ENCODE measurements at places on chromosomes 7 and 10.

DNA sequence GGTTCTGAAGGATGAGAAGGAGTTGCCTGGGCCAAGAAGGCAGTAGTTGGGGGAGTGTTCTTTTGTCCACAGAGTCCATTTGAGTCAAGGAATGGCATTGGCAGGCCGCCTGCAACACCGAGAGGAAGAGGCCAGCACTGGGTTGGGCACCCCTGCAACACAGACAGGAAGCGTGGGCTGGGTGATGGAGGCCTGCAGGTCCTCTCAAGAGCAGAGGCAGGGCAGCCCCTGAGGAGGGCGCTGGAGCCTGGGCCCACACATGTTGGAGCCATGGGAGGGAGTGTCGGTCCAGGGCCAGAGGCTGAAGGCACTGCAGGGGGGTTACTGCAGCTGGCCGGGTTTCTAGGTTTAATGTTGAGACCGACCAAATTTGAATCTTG, 137.3 kb downstream of the PTPN20 start:
- no peak overlapping the region for H3K27ac ChIP-seq
- no peaks in the 10 kb centered on the region for H3K4me1 ChIP-seq
- H3K27me3 ChIP-seq, result peaks cover 2% of the 10 kb centered on the region

GRCh38 chr7:24130631-24131030, 153.4 kb upstream of the NPY start:
- no peak for DNase-seq
- no peak overlapping the region for H3K4me3 ChIP-seq
- no peaks in the 10 kb centered on the region for H3K4me1 ChIP-seq
- H3K36me3 ChIP-seq, result no peaks in the 10 kb centered on the region

DNA sequence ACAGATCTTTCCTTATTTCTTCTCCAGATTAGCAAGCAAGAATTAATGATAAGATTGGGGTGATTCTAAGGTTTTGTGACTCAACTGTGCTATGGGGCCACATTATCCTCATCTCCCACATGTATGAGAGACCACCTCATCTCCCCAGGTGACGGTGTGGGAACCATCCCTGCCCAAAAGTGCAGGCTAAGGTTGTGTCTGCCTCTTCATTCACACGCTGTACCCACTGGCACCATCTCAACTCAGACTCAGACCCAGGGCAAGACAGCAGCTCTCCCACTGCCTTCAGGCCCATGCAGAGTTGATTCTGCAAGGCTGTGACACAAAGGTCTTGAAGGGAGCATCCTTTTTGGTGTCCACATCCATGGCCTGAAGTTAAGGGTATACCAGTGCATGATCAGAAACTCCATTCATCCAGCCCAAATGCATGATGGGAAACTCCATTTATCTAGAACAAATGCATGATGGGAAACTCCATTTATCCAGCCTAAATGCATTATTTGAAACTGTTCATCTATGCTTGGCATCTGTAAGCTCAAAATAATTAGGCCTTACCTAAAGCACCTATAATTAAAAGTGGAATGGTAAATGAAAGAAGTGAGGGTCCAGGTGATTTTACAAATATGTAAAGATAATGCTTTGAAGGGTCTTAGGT, 99.4 kb downstream of the TCERG1L start:
- no peaks in the 10 kb centered on the region for H3K36me3 ChIP-seq
- DNase-seq, result no peak
- no peak overlapping the region for H3K4me3 ChIP-seq
- no peaks in the 10 kb centered on the region for H3K4me1 ChIP-seq

- H3K27ac ChIP-seq, result no peak overlapping the region
- H3K4me3 ChIP-seq, result no peak overlapping the region
Observed at GRCh38 chr10:72509941-72510340, 115.9 kb downstream of the MICU1 start.

GRCh38 chr10:28891058-28891713, 213.9 kb downstream of the BAMBI start:
- DNase-seq, result no peak
- no peaks in the 10 kb centered on the region for H3K4me1 ChIP-seq
- no peaks in the 10 kb centered on the region for H3K36me3 ChIP-seq
- H3K4me3 ChIP-seq, result no peak overlapping the region
- H3K27ac ChIP-seq, result no peak overlapping the region
- no peaks in the 10 kb centered on the region for H3K27me3 ChIP-seq

- peaks cover 17% of the 10 kb centered on the region for H3K4me1 ChIP-seq
- H3K4me3 ChIP-seq, result no peak overlapping the region
- DNase-seq, result no peak
- H3K27me3 ChIP-seq, result no peaks in the 10 kb centered on the region
Observed at GRCh38 chr10:34432589-34432988, 382.5 kb downstream of the PARD3 start.

- DNase-seq, result no peak
Observed at GRCh38 chr10:125137601-125138438, 22.5 kb downstream of the CTBP2 start.

- H3K36me3 ChIP-seq, result peaks cover 3% of the 10 kb centered on the region
- H3K4me1 ChIP-seq, result no peaks in the 10 kb centered on the region
- H3K27me3 ChIP-seq, result no peaks in the 10 kb centered on the region
- no peak overlapping the region for H3K27ac ChIP-seq
- DNase-seq, result peak; percentile 18
- no peak overlapping the region for H3K4me3 ChIP-seq
Observed at GRCh38 chr10:72875250-72876055, 18.1 kb upstream of the OIT3 start.

- H3K4me1 ChIP-seq, result no peaks in the 10 kb centered on the region
- H3K27ac ChIP-seq, result no peak overlapping the region
- H3K36me3 ChIP-seq, result no peaks in the 10 kb centered on the region
- peaks cover 2% of the 10 kb centered on the region for H3K27me3 ChIP-seq
Observed at GRCh38 chr10:60762554-60762953, 15.7 kb upstream of the CDK1 start.

GRCh38 chr10:22619101-22619500, 95.3 kb downstream of the PIP4K2A start:
- no peak for DNase-seq
- H3K4me1 ChIP-seq, result peaks cover 83% of the 10 kb centered on the region
- H3K27me3 ChIP-seq, result no peaks in the 10 kb centered on the region

GRCh38 chr10:92801978-92802872, 46.1 kb upstream of the EXOC6 start:
- H3K27me3 ChIP-seq, result no peaks in the 10 kb centered on the region
- DNase-seq, result no peak
- H3K27ac ChIP-seq, result no peak overlapping the region
- no peak overlapping the region for H3K4me3 ChIP-seq
- H3K4me1 ChIP-seq, result peaks cover 28% of the 10 kb centered on the region

DNA sequence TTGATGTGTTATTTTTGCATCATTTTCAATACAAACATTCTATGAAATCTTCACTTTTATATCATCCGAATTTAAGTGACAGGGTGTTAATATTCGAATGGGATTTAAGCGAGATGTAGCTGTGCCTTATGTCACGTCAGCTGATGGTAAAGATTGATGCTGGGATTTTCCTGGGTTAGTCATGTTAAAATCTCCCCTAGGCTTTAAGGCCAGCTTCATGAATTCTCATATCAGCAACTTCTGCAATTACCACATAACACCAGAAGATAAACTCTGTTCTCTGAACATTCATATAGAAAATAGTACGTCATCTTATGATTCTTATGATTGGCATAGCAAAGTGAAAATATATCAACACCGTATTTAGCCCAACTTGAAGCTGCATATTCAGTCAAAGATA, 669.2 kb downstream of the PCDH15 start:
- no peak for DNase-seq
- no peaks in the 10 kb centered on the region for H3K27me3 ChIP-seq
- H3K36me3 ChIP-seq, result no peaks in the 10 kb centered on the region
- H3K4me3 ChIP-seq, result no peak overlapping the region

DNA sequence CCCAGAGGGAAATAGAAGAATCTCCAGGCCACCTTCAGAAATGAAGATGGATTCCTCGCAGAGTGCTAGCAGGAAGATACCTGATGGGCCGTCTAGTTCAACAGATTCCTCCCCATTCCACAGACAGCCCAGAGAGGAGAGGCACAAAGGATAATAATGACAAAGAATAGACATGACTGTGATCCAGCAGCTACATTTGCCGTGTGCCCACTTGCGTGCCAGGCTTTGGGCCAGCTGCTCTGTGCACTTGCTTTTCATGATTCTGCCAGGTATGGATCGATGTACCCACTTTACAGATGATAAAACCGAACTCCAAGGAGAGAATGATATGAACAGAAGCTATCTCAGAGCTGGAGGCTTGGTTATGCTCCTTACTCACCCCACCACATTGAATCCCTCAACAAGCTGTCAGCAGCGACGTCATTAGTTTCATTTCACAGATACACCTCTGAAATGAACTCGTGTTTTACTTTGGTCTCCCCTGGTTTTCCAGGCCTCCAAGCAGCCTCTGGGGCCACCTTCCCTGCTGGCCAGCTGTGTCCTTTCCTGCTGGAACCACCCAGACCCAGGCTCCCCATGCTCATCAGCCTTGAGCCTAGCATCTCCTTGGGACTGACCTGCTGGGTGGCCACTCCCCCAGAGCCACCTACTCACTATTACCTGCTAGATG, 11.9 kb upstream of the WDFY4 start:
- no peaks in the 10 kb centered on the region for H3K4me1 ChIP-seq
- H3K27ac ChIP-seq, result no peak overlapping the region
- no peak for DNase-seq
- no peaks in the 10 kb centered on the region for H3K27me3 ChIP-seq

DNA sequence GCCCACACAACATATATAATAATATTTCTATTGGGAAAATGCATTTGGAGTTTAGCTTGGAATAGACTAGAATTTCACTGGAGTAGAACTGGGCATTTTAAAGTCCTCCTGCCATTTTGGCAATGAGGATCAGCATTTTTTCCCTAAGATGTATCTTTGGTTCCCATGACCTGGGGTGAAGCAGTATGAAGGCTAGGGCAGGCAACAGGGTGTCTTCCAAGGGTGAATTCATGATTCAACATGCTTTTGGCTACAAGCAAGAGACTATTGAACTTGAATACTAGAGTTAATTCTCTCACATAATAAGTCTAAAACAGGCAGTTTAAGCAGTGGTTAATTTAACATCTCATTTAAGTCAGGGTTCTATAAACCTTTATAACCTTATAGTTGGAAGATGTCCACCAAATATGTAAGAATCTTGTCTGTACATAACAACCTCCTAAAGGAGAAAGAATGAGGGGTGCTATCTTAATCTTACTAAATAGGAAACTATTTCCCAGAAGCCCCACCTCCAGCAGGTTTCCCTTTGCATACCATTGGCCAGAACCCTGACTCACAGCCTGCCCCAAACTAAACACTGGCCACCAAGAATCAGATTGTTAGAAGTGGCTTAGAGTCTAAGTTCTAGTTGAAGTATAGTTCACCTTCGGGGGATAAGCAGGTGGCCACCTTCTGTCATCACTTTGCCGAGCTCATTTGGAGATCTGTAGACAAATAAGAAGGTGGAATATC, 96.0 kb upstream of the PRPS1L1 start:
- H3K36me3 ChIP-seq, result no peaks in the 10 kb centered on the region
- no peak overlapping the region for H3K27ac ChIP-seq
- H3K4me3 ChIP-seq, result no peak overlapping the region
- no peaks in the 10 kb centered on the region for H3K4me1 ChIP-seq
- no peaks in the 10 kb centered on the region for H3K27me3 ChIP-seq

DNA sequence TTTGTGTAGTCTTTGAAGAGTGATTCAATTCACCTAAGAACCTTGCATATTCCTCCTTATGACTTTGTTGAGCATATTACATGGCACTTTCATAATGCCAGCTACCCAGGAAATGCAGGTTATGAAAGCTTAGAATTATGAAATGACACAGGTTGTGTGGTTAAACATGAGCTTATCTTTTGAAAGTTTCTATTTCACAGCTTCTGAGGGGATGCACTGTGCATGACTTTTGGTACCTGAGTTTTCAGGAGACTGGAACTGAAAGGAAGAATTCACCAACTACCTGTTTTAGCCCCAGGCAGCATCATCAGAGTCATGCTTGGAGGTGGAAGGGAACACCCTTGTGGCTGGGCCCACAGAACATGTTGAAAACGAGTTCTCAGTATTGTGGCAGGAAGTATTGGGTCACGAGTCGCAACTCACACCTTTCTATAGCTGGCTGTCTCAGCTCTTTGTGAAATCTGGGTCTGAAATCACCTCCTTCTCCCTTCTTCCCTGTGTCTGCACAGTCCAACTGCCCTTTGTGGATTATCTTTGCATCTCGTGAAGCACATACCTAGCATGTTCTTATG, 228.2 kb downstream of the PTEN start:
- H3K27me3 ChIP-seq, result no peaks in the 10 kb centered on the region
- H3K4me1 ChIP-seq, result peaks cover 13% of the 10 kb centered on the region
- H3K36me3 ChIP-seq, result no peaks in the 10 kb centered on the region
- H3K27ac ChIP-seq, result no peak overlapping the region
- DNase-seq, result no peak

GRCh38 chr10:77855404-77856155, 71.0 kb downstream of the DLG5 start:
- no peak overlapping the region for H3K4me3 ChIP-seq
- peaks cover 59% of the 10 kb centered on the region for H3K4me1 ChIP-seq
- H3K36me3 ChIP-seq, result peaks cover 22% of the 10 kb centered on the region

DNA sequence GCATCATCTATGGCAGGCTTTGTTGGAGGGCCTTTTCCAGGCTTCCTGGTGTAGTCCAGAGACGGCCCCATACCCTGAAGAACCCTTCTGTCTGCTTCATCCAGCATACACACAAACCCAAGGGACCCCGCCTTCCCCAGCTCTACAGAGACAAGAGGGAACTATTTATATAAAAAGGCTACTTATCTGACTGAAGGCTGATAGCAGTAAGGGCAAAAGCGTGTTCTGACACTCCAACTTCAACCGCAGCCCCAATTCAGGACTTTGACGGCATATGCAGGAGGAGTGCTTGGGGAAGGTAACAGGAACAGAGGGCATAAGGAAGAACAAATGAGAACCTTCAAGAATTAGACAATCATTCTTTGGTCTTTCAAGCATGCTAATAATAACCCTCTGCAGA, 21.0 kb downstream of the GNA12 start:
- no peak overlapping the region for H3K4me3 ChIP-seq
- H3K27me3 ChIP-seq, result no peaks in the 10 kb centered on the region
- H3K36me3 ChIP-seq, result peaks cover 12% of the 10 kb centered on the region
- no peak for DNase-seq

GRCh38 chr10:124656113-124656490, 88.1 kb downstream of the FAM53B start:
- DNase-seq, result no peak
- H3K4me1 ChIP-seq, result peaks cover 20% of the 10 kb centered on the region
- H3K4me3 ChIP-seq, result no peak overlapping the region

DNA sequence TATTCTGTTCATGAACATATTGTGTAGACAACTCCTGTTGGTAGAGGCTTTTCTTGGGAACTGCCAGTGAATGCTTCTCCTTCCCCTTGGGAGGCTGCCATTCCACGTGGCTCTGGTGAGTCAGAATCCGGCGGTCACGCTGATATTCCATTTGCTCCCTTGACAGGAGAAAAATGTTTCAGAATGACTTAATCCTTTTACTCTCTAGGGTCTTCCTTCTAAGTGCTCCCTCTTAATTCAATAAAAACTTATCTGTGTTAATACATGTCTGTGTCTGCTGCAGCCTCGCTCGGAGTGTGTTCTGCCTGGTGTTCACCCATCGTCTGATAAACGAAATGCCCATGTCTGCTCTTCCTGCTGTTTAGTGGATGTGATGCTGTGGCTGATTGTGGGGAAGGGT, 278.6 kb downstream of the ARHGAP12 start:
- 0 out of 2 replicates have a peak, but pooled peaks cover 5% of the 10 kb centered on the region for H3K4me1 ChIP-seq
- H3K27me3 ChIP-seq, result peaks cover 5% of the 10 kb centered on the region
- DNase-seq, result no peak
- H3K27ac ChIP-seq, result no peak overlapping the region
